Aorta (tissue), 5 donors: ENCODE measurements at places on chromosomes 7 and 10.

GRCh38 chr10:28432210-28432676, 100.7 kb upstream of the WAC start:
- no peaks in the 10 kb centered on the region for H3K27me3 ChIP-seq
- H3K4me3 ChIP-seq = no peak overlapping the region
- no peak for DNase-seq
- no peaks in the 10 kb centered on the region for H3K36me3 ChIP-seq

DNA sequence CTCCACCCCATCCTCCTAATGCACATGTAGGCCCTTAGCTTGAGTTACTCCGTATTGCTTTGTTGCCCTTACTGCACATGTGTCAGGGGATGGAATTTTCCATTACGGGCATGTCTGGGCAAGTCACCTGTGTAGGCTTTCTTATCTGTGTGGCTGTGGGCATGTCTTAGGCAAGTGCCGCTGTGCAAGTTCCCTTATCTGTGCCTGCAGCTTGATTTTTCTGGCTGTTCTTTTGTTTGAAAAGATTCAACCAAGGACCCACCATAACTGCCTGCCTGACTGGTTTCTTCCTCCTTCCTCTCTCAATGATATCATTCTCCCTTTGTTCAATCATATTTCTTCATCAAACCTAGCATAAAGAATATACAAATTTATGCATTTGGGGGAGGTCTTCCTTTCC, 88.5 kb downstream of the AKR1D1 start:
- H3K27me3 ChIP-seq = no peaks in the 10 kb centered on the region
- H3K36me3 ChIP-seq = no peaks in the 10 kb centered on the region
- no peak overlapping the region for H3K27ac ChIP-seq
- no peak overlapping the region for H3K4me3 ChIP-seq
- DNase-seq = no peak
- no peaks in the 10 kb centered on the region for H3K4me1 ChIP-seq

GRCh38 chr7:137961200-137962177, 40.4 kb downstream of the CREB3L2 start:
- no peaks in the 10 kb centered on the region for H3K36me3 ChIP-seq
- H3K27ac ChIP-seq = no peak overlapping the region
- peaks cover 9% of the 10 kb centered on the region for H3K4me1 ChIP-seq
- no peaks in the 10 kb centered on the region for H3K27me3 ChIP-seq
- no peak for DNase-seq

DNA sequence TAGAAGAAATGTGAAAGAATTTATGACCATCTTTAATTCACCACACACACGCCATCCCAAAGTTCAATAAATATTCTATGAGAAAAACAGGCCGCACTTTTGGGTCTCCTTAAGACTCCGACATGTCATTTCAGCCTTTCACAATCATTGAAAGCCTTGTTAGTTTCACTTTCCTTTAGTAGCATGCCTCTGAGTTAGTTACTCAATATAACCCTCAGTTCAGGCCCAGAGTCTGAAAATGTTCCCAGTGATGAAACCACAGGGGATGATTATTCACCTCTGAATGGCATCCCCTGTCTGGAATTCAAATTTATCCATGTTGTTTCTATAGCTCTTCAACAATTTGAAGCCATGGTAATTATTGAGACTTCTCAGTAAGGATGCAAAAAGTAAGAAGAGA, 278.1 kb upstream of the NRP1 start:
- no peaks in the 10 kb centered on the region for H3K27me3 ChIP-seq
- no peak overlapping the region for H3K27ac ChIP-seq
- no peak for DNase-seq

- no peak overlapping the region for H3K27ac ChIP-seq
- no peaks in the 10 kb centered on the region for H3K4me1 ChIP-seq
- no peak for DNase-seq
- no peaks in the 10 kb centered on the region for H3K27me3 ChIP-seq
- no peak overlapping the region for H3K4me3 ChIP-seq
Observed at GRCh38 chr10:36450380-36450779, 675.0 kb upstream of the ANKRD30A start.

GRCh38 chr10:3987143-3987974, 202.3 kb upstream of the KLF6 start:
- H3K4me3 ChIP-seq = no peak overlapping the region
- no peak for DNase-seq
- H3K36me3 ChIP-seq = no peaks in the 10 kb centered on the region
- H3K27ac ChIP-seq = no peak overlapping the region
- H3K4me1 ChIP-seq = no peaks in the 10 kb centered on the region
